ENCODE measurements at places on chromosomes 3 and 15. TPM values are rescaled to one million over a fixed set of nuclear protein-coding genes. Genes with fewer than 3 reads are reported as not detected.

The TMEM212 gene
- total RNA-seq, result not detected

The MESP2 gene
- total RNA-seq, result 0.47 TPM

The CHRNA3 gene
- not detected for total RNA-seq

The FANCI gene
- total RNA-seq, result 150 TPM

The SPESP1 gene
- not detected for total RNA-seq

GRCh38 chr15:70121624-70122302, 24.0 kb upstream of the TLE3 start:
- no peak for DNase-seq

DNA sequence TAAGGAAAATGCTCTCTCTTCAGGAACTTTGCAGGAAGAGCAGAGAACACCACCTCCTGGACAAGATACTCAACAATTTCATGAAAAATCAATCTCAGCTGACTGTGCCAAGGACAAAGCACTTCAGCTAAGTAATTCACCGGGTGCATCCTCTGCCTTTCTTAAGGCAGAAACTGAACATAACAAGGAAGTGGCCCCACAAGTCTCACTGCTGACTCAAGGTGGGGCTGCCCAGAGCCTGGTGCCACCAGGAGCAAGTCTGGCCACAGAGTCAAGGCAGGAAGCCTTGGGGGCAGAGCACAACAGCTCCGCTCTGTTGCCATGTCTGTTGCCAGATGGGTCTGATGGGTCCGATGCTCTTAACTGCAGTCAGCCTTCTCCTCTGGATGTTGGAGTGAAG, 200.5 kb downstream of the AKAP13 start:
- DNase-seq, result no peak

DNA sequence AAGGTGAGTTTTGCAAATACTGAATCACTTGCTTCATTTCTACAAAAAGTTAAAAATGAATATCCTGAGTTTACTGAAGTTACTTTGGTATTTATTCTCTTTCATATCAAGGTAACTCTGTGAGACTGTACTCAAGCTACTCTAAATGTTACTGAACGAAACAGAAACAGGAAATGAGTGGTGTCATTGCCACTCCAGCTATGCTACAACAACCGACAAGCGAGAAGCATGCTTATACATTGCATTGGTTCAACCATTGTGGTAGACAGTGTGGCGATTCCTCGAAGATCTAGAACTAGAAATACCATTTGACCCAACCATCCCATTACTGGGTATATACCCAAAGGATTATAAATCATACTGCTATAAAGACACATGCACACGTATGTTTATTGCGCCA, 313.2 kb upstream of the THBS1 start:
- DNase-seq, result no peak

- DNase-seq, result no peak
These were observed 9.3 kb downstream of the GALNT15 start for GRCh38 chr3:16183601-16184270.

DNA sequence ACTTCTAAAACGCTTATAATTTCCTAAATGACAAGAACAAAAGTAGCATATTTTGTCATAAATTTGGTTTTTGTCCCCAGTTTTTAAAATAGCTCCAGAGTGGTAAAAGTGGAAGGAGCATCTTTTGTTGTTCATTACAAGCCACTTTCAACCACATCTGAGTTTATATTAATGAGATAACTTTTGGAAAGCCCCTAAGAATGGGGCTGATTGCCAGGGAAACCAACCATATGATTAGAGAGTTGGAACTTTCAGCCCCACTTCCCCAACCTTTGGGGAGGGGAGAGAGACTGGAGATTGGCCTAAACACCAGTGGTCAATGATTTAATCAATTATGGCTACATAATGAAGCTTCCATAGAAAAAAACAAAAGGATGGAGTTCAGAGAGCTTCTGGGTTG, 57.4 kb downstream of the CPA3 start:
- no peak for DNase-seq

GRCh38 chr15:74318376-74319137, 48.9 kb downstream of the CYP11A1 start:
- DNase-seq, result no peak

- DNase-seq, result no peak
These were observed 31.5 kb upstream of the ADCY5 start for GRCh38 chr3:123480428-123480827.

- no peak for DNase-seq
These were observed 60.0 kb upstream of the TRPC1 start for GRCh38 chr3:142663865-142664264.

- DNase-seq, result no peak
These were observed 99.9 kb downstream of the SRGAP3 start for GRCh38 chr3:9149566-9149965.

Data from K562 (cell line).